ENCODE measurements at places on chromosomes 2 and 18.
A peak's percentile ranks its signal among the peaks of the same experiment; 100 is the strongest.

DNA sequence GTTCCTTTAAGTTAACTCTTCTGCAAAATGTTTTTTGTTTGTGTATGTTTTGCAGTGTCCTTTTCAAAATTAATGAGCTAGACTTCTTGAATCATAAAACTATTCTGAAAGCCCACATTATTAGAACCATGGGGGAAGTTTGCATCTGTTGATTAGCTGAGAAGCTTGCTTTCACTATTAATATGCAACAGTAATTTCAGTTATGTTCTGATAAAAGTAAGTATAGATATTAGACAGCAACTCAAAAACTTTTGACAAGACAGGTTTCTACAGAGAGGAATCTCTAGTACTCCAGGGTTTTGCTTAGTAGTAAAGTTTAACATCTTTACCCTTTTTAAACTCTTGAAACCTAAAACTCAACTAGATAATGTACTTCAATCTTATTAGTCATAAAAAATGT lies 147.8 kb downstream of the UBE2E3 start:
- DNase-seq = no peak

DNA sequence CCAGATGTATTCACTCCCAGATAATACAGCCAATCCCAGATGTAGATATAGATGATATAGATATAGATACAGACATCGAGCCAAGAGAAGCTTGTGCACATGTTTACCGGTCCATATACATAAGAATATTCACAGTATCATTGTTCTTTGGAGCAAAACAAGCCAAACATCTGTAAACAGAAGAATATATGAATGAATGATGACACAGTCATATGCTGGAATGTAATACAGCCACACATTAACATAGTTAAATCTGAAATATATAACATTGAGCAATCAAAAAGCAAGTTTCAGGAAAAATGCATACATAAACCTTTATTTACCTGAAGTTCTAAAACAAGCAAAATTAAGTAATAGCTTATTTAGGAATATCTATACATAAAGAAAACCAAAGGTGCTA lies 182.5 kb downstream of the TXNL1 start:
- no peak for DNase-seq

DNA sequence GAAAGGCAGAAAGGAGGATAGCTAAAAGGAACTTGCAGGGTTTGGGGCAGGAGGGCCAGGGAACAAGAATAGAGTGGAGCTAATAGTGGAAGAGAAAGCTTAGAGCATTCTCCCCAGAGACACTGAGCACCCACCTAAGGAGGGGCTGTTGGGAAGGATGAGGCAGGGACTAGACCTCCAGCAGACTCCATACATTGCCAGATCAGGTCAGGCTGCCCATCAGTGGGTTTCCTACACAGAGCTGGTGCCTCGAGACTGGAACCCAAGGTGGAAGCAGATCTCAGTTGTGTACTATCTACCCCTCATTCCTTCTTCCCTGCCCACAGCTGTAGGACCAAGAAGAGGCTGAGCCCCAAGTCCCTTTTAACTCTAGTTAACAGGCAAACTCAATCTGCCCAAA lies 148.5 kb downstream of the ZFP36L2 start:
- no peak for DNase-seq

GRCh38 chr2:165725421-165725820 lies 68.6 kb downstream of the GALNT3 start:
- DNase-seq = peak; percentile 84

- DNase-seq = no peak
Measured at GRCh38 chr18:69885355-69885754, 62.3 kb downstream of the CD226 start.

- no peak for DNase-seq
Measured at GRCh38 chr2:95332036-95332435, 34.9 kb downstream of the KCNIP3 start.

- DNase-seq = no peak
Measured at GRCh38 chr2:63058921-63059792, 8.5 kb downstream of the OTX1 start.

- DNase-seq = no peak
Measured at GRCh38 chr2:1140389-1141003, 189.8 kb downstream of the SNTG2 start.

DNA sequence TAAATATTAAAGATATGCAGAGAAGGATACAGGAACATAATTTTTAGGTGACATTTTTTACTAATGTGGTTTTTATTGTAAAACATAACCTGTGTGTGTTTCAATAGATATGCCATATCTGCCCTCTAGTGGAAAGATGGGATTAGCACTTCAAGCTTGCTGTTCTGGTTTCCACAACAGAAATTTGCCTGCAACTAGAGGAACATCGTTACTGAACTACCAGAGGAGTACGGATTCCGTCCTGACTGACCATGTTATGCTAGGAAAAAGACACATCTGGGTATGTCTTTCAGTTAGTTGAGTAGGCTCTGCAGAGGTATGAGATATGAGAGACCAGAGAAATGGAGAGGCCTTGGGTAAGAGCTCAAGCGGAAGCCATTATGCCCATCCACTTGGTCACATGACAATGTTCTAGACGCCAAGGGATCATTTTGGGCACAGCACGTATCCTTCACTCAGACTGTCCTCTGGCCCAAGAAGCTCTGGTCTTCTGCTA lies 104.9 kb downstream of the MBD2 start:
- DNase-seq = peak; percentile 76

GRCh38 chr2:234451852-234452625 lies 44.8 kb downstream of the ARL4C start:
- peak; percentile 79 for DNase-seq

DNA sequence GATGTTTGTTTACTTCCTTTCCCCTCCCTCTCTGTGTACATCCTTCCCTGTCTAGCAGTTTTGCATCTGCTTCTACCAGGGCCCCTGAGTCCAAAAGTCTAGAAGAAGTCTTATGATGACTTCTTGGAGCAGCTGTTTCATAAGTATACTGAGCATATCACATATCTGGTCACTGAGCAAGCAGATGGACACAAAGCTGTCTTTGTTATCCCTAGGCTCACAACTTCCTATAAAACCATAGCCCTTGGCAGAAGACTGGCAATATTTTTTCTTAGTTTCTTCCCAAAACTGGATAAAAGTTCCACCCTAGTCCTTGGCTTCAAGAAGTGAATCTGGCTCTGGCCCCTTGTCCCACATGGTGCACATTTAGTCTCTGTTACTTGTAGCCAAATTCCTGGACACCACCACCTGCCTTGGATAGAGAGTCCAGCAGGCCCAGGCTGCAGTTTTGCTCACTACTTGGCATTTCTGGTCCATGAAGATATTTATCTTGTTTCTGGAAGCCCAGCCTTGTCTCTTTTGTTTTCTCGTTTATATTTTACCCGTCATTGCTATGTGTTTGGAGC lies 22.5 kb downstream of the THOC1 start:
- DNase-seq = no peak

DNA sequence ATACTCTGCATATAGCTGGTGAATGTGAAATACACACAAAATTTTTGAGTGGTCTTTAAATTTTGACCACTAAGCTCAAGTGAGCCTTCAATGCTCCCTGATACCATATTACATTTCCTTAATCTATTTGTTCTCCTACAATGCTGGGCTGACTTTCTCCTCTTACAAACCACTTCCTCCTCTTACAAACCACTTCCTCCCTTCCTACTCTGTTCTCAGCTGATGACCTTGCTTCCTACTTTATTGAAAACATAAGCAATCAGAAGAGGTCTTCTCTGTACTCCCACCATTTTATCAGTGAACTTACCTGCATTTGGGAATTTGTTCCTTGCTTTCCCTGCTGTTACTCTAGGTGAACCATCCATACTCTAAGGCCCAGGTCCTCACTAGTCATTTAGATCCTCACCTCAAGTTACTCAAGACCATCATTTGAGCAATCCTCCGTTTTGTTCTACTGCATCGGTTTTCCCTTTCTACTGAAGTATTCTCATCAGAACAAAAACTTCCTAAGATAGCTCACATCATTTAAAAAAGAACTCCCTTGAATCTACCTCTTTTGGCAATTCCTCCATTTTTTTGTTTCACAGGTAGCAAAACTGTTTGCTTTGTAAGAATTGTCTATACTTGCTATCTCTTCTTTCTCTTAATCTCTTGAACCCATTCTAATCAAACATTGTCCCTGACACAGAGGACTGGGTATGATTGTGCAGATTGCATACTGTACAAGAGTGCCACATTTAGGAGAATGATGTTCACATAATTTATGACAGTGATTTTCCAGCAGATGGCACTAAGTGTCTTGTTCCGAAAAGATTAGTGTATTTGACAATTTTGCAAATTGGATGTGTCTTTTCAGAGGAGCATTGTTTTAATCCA lies 96.5 kb downstream of the EPB41L5 start:
- peak; percentile 67 for DNase-seq

DNA sequence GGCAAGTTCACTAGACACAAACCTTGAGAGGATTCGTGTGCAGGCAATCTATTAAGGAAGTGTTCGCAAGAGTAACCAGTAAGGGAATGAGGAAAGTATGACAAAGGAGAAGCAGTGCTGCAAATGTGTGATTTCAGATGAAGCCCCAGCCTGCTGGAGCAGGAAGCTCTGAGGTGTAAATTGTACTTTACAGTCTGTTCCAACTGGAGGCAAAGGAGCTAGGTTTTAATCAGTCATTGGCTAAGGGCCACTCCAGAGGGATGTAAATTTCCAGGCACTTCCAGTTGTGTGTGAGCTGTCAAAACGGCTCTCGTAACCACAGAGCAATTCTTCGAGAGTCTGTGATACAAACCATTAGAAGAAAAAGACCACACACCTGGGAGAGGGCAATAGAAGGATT lies 359.5 kb upstream of the FAM98A start:
- DNase-seq = no peak

DNA sequence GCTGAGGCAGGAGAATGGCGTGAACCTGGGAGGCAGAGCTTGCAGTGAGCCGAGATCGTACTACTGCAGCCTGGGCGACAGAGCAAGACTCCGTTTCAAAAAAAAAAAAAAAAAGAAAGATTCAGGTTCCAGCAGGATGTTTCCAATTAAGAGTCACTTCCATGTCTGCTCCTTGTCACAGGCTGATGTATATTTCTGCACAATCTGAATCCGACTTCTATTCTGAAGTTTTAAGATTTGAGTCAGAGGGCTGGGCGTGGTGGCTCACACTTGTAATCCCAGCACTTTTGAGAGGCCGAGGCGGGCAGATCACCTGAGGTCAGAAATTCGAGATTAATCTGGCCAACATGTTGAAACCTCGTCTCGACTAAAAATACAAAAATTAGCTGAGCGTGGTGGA lies 24.7 kb downstream of the SNRPD1 start:
- peak; percentile 24 for DNase-seq

GRCh38 chr2:3631851-3632659 lies 25.9 kb upstream of the ALLC start:
- DNase-seq = no peak

GRCh38 chr2:203951366-203951902 lies 14.9 kb downstream of the ICOS start:
- DNase-seq = no peak

DNA sequence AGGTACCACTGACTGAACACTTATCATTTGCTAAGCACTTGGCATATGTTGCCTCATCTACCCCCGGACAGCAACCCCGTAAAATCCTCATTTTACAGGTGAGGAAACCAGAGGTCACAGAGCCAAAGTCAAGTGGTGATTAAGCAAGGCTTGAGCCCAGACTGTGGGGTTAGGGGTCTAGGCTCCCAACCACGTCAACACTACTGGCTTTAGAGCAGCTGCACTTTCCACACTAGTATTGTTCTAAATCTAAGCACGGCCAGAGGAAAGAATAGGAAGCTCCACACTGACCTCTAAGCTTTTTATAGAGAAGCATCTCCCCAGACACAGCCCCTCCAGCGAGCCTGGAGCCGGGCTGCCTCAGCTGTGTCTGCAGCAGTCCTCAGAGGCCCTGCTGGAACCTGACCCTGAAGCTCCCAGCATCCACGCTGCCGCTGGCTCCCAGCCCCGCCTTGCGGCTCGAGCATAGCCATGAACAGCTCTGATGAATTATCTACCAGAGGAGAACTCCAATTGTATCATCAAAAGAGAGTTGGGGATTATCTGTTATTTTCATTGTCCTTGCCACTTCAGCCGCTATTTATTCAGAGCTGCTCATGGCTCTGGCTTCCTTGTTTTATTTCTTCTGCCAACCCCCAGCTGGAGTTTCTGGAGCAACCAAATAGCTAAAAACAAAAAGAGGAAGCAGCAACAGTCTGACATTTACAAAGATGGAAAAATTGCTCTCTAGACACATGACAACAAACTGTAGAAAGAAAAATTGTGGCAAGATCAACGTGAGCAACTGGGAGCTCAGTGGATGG lies 62.2 kb upstream of the RTN4 start:
- DNase-seq = peak; percentile 84

GRCh38 chr2:232323328-232323650 lies 55.3 kb upstream of the ALPP start:
- no peak for DNase-seq

- no peak for DNase-seq
Measured at GRCh38 chr2:218736531-218736930, 25.9 kb downstream of the TTLL4 start.

GRCh38 chr2:223235986-223236385 lies 184.0 kb downstream of the KCNE4 start:
- peak; percentile 23 for DNase-seq

DNA sequence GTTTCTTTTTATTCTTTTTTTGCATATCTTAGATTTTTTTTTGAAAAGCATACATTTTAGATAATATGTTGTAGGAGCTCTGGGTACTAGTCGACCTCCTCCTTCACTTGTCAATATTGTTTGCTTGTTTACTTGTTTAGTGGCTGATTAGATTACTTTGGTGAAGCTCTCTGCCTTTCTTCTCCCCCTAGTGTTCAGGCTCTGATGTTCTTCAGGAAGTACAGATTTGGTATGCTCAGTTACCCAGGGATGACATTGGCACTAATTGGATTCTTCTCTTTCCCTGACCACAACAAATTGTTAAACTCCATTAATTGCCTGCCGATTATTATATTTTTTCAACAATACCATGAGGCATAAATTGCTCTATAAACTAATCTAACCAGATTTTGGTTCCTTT lies 491.2 kb downstream of the SUCLG1 start:
- no peak for DNase-seq

- no peak for DNase-seq
Measured at GRCh38 chr2:167692936-167693335, 554.5 kb downstream of the STK39 start.

DNA sequence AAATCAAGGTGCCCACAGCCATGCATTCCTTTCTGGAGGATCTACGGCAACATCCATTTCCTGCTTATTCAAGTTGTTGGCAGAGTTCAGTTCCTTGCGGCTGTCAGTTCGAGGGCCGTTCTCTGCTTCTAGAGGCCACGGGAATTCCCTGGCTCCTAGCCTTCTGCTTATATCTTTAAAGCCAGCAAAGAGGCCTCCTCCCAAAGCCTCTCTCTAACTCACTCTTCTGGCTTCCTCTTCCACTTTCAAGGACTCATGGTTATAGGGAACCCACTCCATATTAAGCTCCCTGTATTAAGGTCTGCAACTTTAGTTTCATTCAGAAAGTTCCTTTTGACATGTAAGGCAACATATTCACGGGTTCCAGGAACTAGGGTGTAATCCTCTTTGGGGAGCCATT lies 150.1 kb upstream of the RMP24 start:
- no peak for DNase-seq

GRCh38 chr18:37484983-37485834 lies 80.4 kb downstream of the CELF4 start:
- peak; percentile 14 for DNase-seq

All from fibroblast of mammary gland (primary cell).